ENCODE measurements at places on chromosomes 11 and 22.

DNA sequence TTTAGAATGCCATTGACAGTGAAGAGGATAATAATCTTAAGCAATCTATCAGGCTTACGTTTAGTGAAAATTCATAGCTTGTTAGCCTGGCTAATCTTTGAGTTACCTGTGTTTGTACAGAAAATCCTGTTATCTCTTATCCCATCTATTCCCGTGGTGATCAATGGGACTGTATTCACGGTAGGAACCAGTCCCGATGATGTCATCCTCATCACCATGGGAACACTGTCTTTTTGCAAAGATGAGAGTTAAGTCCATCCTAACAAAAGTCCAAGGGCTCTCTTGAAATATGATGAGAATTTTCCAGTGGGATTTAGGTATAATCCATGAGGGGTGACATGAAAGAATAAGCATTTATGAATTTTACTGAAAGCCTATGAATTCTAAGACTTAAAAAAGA is 762.2 kb downstream of the ETS1 start:
- DNase-seq = no peak

DNA sequence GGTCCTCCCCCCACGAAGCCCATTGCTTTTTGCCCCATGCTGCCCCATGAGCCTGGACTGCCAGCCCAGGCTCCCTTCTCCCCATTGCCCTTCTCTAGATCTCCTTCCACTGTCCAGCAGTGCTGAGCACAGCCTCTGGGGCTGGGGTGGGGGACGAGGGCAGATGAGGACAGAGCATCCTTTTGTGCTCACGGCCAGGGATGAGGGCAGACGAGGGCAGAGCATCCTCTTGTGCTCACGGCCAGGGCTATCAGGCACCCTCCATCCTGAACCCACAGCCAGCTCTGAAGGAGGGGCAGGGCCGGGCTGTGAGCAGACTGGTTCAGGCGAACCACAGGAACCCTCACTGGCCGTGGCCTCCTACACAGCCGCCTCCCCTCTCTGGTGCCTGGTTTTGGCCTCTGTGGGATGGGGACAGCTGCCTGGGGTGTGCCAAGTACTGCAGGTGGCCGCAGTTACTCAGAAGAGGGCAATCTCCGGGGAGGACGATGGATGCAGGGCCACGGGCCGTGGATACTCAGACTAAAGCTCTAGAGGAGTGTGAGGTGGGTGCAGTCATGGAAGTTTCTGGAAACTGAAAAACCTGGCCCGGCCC is 1258.8 kb downstream of the BRD1 start:
- no peak for DNase-seq

GRCh38 chr22:31647066-31647465 is 14.9 kb downstream of the PISD start:
- DNase-seq = no peak

- DNase-seq = no peak
These were observed 181.5 kb downstream of the KIF18A start for GRCh38 chr11:27926486-27926885.

GRCh38 chr22:47008208-47008885 is 245.9 kb downstream of the TBC1D22A start:
- DNase-seq = no peak

- DNase-seq = no peak
These were observed 47.6 kb downstream of the NECTIN1 start for GRCh38 chr11:119681361-119681910.

DNA sequence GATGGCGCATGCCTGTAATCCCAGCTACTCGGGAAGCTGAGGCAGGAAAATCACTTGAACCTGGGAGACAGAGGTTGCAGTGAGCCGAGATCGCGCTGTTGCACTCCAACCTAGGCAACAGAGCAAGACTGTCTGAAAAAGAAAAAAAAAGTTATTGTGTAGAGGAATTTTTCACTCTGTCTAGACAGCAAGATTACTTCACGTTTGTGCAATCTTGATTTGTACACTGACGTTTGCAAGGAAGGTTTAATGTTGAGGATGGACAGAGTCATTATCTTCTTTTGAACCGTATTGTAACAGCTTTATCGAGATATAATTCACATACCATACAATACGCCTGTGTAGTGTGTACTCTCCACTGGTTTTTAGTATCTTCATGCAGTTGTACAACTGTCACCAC is 3.7 kb downstream of the CTTN start:
- no peak for DNase-seq

DNA sequence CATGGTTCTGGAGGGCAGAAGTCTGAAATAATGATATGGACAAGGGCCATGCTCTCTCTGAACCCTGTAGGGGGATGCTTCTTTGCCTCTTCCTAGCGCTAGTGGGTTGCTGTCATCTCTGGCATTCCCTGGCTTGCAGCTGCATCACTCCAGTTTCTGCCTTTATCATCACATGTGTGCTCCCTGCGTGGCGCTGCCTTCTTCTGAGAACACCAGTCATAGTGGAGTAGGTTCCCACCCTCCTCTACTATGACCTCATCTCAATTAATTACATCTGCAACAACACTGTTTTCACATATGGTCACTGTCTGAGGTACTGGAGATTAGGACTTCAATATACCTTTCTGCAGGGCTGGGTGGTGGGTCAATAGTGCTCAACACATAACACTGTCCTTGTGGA is 402.3 kb upstream of the NARS2 start:
- DNase-seq = no peak

DNA sequence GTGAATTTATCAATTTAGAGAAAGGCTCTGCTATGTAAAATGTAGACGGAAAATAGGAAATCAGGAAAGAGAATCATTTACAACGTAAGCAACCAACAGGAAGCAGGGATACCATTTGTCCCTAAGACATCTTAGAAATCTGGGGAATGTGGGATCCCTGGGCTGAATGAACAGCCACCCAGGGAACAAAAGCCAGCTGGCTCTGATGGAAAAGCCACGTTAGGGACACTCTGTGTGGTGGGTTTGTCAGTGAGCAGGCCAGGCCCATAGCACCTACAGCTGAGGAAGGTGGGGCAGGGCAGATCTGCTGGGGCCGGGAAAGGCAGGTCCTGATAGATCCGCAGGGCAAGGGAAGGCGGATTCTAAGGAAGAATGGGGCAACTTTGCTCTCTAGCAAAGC is 87.1 kb upstream of the CSNK2A3 start:
- no peak for DNase-seq

- no peak for DNase-seq
These were observed 8.9 kb downstream of the SDF2L1 start for GRCh38 chr22:21650823-21651520.

GRCh38 chr22:33380789-33381530 is 322.8 kb upstream of the SYN3 start:
- DNase-seq = no peak
